CD4-positive, alpha-beta T cell treated with Interferon alpha-2 for 1 hour (primary cell): ENCODE measurements at places on chromosomes 4 and X.

- no peak for DNase-seq
Measured at GRCh38 chr4:154164931-154165839, 326.4 kb downstream of the DCHS2 start.

GRCh38 chrX:22963196-22963595 is 36.6 kb upstream of the DDX53 start:
- no peak for DNase-seq

DNA sequence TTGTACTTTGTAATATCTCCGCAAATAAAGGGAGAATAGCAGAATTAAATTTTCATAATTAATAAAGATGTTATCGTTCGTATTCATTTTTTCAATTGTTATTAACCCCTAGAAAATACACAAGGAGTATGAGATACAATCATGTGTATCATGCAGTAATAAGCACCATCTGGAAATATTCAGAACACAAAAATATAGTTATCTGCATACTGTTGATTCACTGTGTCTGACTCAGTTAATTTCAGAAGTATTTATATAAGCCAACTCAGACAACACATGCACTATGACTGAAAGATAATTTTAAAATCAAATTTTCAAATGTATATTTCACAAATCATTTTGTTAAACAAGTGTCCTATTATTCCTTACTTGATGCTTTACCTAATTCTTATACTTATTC is 1954.8 kb downstream of the ARAP2 start:
- no peak for DNase-seq

GRCh38 chr4:112183252-112183651 is 38.0 kb downstream of the FAM241A start:
- DNase-seq = peak; percentile 31

DNA sequence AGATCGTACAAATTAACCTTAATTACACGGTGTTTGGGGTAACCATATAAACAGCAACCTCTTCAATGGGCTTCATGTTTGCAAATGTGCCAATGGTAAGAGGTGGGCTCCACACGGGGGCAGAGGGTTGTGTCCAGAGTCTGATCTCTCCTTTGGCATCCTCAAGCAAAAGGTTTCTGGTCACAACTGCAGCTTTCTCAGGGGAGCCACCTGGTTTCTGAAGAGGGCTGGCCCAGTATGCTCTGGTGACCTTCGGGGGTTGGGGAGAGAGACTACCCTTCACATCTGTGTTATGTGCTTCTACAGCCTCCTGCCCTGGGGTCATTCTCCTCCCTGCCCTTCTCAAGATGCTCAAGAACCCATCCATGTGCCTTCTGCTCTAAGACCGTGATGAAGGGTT is 259.6 kb downstream of the CRLF2 start:
- no peak for DNase-seq

DNA sequence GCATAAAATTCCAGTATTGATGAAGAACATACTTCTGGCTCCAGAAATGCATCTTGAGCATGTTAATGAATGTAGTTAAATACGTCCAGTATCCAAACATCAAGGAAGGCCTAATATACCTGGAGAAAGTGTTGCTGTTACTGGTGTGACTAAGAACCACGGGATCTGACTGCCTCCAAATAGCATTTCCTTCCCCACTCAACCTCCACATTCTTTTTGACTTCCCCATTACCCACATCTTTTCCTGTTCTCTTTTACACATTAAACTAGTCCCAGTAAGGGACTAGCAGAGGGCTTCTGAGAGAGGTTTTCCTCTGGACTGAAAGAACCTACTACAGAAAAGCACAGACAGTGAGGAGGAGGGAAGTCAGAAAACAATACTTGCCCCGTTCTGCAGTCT is 482.8 kb upstream of the HTR2C start:
- no peak for DNase-seq

- DNase-seq = no peak
Measured at GRCh38 chr4:146124023-146124680, 51.4 kb upstream of the LSM6 start.

GRCh38 chr4:77358315-77358928 is 201.4 kb downstream of the CCNG2 start:
- peak; percentile 18 for DNase-seq

DNA sequence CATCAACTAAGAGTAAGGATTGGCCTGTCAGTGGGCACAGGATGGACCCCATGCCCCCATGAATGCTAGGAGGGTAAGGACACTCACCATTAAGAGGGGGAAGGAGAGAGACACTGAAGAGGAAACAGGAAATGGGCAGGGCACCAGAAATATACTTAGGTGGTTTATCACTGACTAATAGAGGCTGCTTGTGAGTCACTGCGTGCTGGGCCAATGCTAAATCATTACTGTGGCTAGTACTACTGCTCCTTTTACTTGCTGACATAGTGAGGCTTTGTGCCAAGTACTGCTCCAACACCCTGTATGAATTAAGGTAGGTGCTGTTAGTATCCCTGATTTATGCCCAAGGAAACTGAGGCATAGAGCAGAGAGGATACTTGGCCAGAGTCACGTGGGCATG is 130.4 kb upstream of the FRMPD4 start:
- DNase-seq = no peak

DNA sequence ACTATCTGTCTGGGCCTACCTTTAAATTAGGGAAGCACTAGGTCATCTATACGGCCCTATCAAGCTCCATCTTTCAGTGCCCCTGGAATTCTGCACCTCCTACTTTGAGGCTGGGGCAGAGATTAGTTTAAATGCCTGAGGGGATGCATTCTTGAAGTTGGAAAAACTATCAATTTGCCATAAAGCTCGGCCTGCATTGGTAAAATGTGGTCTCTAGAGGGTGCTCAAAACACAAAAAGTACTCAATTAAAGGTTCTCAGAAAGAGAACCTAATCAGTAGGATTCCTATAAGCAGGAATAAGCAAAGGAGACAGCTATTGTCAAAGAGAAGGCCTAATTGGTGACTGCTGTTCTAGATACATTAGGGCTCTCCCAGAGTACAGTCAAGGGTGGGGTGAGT is 111.7 kb downstream of the AMER1 start:
- DNase-seq = no peak
